ENCODE measurements at places on chromosomes 3 and 15. TPM values are rescaled to one million over a fixed set of nuclear protein-coding genes. Genes with fewer than 3 reads are reported as not detected.

The CFAP20DC gene
- total RNA-seq = 2.0 TPM

The RPS27L gene
- 21.6 TPM for total RNA-seq

The ALG1L2 gene
- total RNA-seq = not detected

The AMT gene
- 1.6 TPM for total RNA-seq

The BCHE gene
- 13.9 TPM for total RNA-seq

The CD200R1 gene
- 0.82 TPM for total RNA-seq

The ACOX2 gene
- total RNA-seq = 1.6 TPM

The WWTR1 gene
- total RNA-seq = 6.1 TPM

The CELF6 gene
- 11.4 TPM for total RNA-seq

The DPPA2 gene
- not detected for total RNA-seq

The TMEM207 gene
- not detected for total RNA-seq

The ITGB5 gene
- total RNA-seq = 20.4 TPM

The CD96 gene
- not detected for total RNA-seq

The GUCA1C gene
- total RNA-seq = not detected

The IQCB1 gene
- 27.7 TPM for total RNA-seq

The CCR9 gene
- total RNA-seq = 0.41 TPM

The HES1 gene
- total RNA-seq = 14.7 TPM

The TIGIT gene
- not detected for total RNA-seq

The POMGNT2 gene
- 18.8 TPM for total RNA-seq

The CPNE4 gene
- 14.7 TPM for total RNA-seq

The P2RY1 gene
- 33.8 TPM for total RNA-seq

The MUC20 gene
- 2.0 TPM for total RNA-seq

The KIF7 gene
- 4.9 TPM for total RNA-seq

The RBMS3 gene
- 11.4 TPM for total RNA-seq

The SCG3 gene
- 37.9 TPM for total RNA-seq

The PRICKLE2 gene
- total RNA-seq = 84.0 TPM

The PFKFB4 gene
- 22.0 TPM for total RNA-seq

The PTPN23 gene
- total RNA-seq = 19.2 TPM
